Stimulated activated CD8-positive, alpha-beta memory T cell treated with anti-CD3 and anti-CD28 coated beads, Interleukin-4, amount 100 ng/mL, for 24 hours (primary cell): ENCODE measurements at places on chromosomes 6 and 20.

DNA sequence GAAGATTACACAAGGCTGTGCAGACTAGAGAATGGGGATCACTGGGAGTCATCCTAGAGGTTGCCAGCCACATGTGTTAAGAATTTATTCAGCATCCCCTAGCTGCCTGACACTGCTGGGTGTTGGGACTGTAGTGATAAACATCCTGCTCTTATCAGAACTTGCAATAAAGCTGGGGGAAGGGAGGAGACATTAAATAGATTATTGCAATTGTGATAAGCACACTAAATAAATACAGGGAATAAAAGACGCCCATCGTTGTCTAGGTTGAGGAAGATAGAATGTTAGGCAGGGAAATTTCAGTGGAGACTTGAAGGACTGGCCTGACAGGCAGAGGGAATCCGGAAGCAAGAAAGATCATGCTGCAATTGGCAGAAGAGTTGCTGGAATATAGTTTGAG is 33.2 kb upstream of the TRAM2 start:
- no peak for DNase-seq

DNA sequence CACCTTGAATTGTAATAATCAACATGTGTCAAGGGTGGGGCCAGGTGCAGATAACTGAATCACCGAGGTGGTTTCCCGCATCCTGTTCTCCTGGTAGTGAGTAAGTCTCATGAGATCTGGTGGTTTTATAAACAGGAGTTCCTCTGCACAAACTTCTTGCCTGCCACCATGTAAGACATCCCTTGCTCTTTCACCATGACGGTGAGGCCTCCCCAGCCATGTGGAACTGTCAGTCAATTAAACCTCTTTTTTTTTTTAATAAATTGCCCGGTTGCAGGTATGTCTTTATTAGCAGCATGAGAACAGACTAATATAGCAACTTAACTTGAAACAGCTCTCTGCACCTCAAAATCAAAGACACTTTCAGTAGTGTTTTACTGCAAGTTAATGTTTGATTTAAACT is 121.6 kb downstream of the OGFRL1 start:
- no peak for DNase-seq

DNA sequence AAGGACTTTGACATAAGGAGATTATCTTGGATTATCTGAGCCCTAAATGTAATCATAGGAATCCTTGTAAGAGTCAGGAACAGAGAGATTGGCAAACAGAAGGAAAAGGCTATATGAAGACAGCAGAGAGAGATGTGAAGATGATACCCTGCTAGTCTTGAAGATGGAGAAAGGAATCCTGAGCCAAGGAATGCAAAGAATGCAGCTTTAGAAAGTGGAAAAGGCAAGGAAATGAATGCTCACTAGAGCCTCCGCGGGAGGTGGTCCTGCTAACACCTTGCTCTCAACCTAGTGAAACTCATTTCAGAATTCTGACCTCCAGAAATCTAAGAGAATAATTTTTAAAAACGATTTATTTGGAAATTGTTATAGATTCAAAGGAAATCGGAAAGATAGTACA is 117.1 kb downstream of the TBXT start:
- DNase-seq, result no peak

DNA sequence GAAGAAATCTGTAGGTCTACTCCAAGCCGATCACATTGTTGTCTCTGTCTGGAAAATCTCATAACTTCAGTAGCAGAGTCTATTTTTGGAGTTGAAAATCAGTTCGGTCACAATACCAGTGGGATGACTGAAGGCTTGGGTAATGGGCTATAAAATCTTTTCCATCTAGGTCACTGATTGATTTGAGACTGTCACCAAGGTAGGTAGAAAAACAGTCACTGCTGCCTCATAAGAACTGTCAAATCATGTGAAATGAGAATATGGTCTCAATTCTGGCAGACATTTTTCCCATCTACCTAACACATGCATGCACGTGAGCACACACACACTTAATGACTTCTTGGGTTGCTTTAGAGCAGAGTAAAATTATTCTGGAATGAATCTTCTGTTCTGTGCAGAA is 1162.8 kb upstream of the CITED2 start:
- no peak for DNase-seq

GRCh38 chr6:107730683-107731314 is 93.3 kb downstream of the SCML4 start:
- no peak for DNase-seq

DNA sequence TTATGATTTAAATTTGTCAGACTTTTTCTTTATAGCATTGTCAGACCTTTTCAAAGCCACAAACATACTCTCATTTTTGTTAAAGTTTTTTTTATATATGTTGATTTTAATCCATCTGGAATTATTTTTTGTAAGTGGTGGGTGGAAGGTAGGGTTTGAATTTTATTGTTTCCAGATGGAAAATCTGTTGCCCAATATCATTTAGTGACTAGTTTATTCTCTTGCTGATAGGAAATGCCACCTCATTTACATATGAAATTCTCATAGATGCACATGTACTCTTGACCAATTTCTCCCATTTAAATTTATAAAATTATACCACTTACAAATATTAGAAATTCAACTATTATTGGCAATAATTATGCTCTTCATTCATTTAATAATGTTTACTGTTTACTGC is 52.1 kb upstream of the PLCB1 start:
- DNase-seq, result no peak

GRCh38 chr6:52352239-52353018 is 9.5 kb upstream of the PAQR8 start:
- no peak for DNase-seq

- no peak for DNase-seq
These were observed 31.7 kb upstream of the MYB start for GRCh38 chr6:135149376-135149775.

DNA sequence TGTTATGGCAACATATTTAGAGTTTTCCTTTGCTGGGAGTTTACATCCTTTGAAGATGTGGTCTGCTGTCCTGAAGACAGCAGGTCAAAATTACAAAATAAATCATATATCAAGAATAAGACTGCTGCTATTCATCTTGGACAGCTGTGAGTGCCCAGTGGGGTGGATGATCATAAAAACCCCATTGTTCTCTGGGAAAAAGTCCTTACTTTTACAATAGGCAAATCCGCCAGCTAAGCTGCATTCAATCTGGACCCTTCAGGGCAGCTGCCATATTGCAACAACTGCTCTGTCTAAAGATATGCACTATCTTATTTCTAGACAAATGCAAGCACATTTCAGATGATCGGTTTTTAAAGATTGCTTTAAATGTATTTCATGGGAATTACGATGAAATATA is 19.4 kb downstream of the CASS4 start:
- no peak for DNase-seq

DNA sequence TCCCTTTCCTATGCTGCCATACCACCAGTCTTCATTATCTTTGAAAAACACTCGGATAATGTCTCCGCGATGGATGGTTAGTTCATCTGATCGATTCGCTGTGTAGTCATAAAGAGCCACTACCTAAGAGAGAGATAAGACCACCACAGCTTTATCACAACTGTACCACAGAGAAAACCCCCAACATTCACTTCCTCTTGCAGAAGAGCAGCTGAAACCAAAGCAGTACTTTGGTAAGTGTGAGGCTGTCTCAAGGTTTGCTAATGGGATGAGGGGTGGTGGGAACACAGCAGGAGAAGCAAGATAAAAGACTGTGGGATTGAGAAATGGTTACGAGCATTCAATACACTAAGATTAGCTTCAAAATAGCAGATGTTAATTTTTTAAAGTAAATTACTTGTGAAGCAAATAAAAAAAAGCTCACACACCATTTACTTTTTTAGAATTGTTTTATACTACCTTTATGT is 142.1 kb downstream of the MYB start:
- DNase-seq, result no peak

DNA sequence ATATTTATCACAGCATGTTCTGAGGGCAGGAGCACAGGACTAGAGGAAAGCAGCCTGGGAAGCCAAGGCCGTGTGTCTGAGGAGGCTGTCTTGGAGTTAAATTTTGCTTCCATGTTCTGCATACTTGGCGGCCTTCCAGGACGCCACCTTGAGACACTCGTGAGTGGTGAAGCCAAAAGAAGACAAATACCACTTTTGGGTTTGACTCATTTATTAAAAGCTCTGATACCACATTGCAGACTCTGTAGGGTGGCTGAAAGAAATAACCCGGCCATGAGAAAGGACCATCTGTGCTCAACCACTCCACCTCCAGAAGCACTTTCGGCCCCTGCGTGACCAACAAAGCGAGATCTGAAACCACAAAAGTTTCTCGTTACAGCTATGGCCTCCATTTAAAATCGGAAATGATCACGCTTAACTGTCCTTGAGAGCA is 120.0 kb downstream of the TMEM242 start:
- DNase-seq, result no peak

- DNase-seq, result no peak
These were observed 205.5 kb upstream of the QKI start for GRCh38 chr6:163209005-163209404.

DNA sequence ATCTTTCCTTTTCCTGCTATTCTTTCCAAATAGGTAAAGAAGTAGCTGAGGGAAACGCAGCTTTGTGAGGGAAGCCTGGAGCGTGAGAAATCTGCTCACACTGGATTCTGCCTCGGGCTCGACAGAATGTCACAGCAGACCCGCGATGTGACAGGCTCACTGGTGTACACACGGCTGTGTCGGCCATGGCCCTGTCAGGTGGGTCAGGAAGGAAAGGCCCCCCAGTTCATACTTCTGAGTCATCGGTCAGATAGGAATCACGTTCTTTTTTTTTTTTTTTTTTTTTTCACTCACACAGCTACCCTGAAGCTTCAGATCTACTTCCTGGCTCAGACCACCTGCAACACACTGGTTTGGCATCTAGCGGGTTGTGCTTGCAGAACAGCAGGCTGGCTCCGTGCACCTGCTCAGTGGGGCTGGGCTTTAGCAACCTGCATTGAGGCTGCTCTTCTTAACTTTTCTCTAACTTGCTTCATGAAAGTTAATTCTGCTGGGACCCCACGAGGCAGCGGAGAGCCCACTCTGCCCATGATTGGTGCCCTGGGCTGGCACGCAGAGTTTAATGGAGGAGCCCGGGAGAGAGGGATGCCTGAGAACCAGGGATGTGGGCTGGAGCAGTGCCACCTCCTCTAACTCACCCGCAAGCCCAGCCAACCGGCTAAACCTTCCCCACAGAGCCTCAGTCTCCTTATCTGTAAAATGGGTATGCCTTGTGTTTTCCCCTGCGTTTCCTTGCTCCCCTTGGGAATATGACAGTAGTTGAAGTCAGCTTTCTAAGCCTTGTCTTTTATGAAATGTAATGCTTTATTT is 61.5 kb upstream of the FNDC1 start:
- peak; percentile 45 for DNase-seq

DNA sequence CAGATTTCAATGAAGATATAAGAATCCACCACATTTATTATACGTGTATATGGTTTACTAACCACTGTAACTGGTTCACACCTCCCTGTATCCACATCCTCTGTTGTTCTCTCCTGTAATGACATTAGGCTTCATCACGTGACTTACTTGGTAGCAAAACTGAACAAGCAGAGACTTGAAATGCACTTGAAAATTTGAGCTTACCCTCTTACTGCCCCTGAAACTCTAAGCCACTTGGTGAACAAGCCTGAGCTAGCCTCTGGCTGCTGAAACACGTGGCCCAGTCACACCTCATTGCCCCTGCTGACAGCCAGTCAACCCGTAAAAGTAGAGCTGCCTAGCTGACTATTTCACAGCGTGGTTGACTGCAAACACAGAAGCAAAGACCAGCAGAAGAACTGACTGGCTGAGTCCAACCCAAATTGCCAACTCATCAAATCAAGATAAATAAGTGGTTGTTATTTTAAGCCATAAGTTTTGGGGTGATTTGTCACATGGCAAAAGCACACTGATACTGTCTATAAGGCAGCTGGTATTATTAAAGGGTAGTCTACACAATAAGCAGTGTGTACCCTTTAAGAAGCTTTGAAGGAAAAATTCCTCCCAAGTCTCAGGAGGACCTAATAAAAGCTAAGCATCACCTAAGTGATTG is 109.0 kb downstream of the RALGAPA2 start:
- DNase-seq, result no peak

- no peak for DNase-seq
These were observed 1.6 kb upstream of the HS3ST5 start for GRCh38 chr6:114344246-114344970.

- DNase-seq, result no peak
These were observed 13.2 kb downstream of the CNPY3 start for GRCh38 chr6:42942444-42942843.

- DNase-seq, result no peak
These were observed 335.0 kb upstream of the SYNCRIP start for GRCh38 chr6:85977661-85978060.

DNA sequence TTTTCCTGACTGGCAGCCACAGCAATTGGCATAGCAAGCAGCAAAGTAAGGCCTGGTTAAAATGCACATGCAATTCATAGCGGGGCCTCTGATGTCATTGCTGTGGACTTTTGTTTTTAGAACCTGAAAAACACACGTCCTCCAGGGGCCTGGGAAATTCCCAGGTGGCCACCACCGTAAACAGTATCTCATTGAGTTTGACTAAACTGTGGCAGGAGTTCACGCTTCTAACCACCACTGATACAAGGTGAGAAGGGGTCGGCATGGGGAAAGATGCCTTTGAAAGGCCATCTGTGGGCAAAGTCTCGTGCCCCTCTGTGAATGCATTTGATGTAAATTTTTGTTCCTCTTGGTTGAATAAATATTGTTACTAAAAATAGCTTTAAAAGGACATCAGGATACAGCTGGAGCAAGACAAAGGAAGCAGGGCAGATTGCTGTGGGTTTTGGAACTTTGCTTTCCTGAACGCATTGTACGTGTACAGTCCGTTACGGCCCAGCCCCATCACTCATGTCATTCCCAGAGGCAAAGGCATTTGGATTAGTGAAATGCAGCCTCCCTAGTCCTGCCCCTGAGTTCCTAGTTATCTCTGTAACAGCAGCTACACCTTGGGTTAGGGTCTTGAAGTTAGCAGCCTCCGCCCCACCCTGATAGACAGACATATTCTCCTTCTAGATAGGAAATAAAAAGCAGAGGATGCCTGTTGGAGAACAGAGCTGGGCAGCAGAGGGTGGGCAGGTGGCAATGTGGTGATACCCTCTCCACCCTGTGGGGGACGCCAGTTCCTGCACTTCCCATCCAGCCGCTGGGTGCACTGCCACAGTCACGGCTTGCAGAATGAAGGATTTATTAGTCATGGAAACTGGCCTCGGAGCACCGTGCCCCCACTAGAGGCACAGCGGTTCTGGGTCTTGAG is 80.3 kb downstream of the ZDHHC14 start:
- peak; percentile 36 for DNase-seq

DNA sequence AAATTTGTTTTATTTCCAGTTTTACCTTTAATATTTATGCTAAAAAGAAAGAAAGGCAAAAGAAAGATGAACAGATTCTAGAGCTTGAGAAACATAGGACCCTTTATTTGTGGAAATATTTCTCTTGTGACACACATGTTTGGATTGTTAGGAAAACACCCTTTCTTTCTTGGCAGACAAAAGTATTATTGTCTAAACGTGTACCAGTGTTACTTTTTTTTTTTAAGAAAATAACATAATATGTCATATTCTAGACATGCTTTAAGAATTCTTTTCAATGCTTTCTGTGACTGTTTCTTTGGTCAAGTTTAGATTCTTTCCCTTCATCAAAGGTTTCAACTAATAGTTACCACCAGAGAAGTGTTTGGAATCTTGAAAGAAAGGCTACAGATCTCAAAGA is 183.4 kb upstream of the CNR1 start:
- no peak for DNase-seq
